NCI-H1048 (cell line): ENCODE measurements at places on chromosomes 1 and 21.

DNA sequence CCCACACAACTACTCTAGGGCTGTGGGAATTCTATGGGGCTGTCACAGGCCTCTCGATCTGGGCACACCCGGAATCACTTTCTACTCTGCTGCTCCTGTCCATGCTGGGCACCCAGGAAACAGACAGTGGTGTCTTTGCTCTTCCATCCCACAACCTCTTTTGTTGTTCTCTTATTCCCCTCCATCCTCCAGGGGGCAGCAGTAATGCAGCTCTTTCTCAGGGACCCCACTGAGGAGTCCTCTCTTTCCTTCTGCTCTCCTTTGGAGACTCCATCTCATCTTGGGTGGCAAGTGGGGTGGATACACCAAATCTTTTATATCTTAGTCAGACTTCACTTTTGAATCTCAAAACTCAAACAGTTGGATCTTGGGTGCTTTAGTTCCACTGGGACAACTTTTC lies 206.3 kb downstream of the HS2ST1 start:
- DNase-seq, result no peak

DNA sequence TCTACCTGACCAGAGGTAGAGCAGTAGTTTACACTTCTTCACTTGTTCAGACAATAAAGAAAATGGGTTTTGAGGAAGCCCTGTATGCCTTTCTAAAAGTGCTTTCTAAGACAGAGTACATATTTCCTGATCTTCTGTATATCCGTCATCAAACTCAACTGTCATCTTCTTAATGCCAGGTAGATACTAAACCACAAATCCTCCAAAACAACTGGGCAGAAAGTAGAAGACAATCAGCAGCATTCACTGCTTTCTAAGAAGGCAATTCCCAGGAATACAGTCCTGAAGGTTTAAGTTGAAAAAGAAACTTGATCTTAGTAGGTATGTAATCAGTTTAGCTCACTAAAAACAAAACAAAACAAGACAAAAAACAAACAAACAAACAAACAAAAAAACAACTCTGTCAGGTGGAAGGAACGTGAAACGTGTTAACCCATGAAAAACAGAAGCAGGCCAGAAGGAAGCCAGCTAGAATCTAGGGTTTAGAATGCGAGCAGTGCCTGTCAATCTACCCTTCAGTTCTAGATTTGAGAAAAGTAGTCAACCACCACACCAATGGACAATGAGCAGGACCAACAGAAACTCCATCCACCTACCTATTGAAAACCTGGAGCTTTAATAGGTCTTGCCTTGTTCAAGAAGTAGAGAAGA lies 59.2 kb downstream of the LEPR start:
- DNase-seq, result no peak

- DNase-seq, result no peak
Observed at GRCh38 chr1:227925582-227926198, 22.0 kb downstream of the WNT9A start.

DNA sequence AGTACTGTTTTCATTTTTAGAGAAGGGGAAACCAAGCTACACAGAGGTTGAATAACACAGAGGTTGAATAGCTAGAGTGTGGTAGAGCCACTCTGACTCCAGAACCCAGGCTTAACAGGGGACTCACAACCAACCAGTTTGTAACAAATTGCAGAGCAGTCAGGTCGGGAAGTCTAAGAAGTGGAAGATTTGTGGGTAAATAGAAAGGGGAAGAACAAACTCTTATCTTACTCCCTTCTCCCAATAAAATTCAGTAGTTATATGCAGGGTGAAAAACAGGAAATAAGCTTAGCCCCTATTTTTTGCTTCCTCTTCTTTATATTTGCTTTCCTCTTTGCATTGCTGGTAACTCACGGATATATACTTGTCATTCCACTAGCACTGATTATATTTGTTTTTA lies 23.2 kb downstream of the CDC42 start:
- DNase-seq, result no peak

- no peak for DNase-seq
Observed at GRCh38 chr1:167627615-167627864, 2.5 kb upstream of the RCSD1 start.

DNA sequence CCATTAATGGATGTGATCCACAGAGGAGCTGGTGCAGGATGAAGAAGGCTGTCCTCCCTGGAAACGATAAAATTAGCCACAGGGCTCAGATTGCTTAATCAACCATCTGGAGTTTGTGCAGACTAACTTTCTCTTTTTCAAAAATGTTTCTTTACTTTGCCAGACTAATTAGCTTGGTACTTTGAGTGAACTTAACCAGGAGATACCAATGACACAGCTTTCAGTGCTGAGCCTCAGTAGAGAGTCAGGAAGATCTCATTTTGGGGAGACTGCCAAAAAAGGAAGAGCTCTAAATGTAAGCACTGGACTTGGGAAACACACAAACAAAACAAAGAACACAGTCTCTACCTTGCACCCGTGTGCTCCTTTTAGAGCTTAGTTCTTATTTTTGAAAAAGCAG lies 248.1 kb upstream of the DEPDC1 start:
- no peak for DNase-seq

- DNase-seq, result no peak
Observed at GRCh38 chr1:244383278-244383884, 68.3 kb downstream of the ADSS2 start.

GRCh38 chr21:43728154-43728466 lies 9.2 kb downstream of the PDXK start:
- DNase-seq, result no peak

DNA sequence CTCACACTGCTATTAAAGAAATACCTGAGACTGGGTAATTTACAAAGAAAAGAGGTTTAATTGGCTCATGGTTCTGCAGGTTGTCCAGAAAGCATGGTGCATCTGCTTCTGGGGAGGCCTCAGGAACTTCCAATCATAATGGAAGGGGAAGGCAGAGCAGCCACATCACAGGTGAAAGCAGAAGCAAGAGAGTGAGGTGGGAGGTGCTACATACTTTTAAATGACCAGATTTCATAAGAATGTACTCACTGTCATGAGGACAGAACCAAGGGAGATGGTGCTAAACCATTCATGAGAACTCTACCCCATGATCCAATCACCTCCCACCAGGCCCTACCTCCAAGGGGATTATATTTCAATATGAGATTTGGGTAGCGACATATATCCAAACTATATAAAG lies 55.7 kb downstream of the MRPL39 start:
- DNase-seq, result no peak

- no peak for DNase-seq
Observed at GRCh38 chr1:59124166-59124565, 172.7 kb upstream of the FGGY start.

DNA sequence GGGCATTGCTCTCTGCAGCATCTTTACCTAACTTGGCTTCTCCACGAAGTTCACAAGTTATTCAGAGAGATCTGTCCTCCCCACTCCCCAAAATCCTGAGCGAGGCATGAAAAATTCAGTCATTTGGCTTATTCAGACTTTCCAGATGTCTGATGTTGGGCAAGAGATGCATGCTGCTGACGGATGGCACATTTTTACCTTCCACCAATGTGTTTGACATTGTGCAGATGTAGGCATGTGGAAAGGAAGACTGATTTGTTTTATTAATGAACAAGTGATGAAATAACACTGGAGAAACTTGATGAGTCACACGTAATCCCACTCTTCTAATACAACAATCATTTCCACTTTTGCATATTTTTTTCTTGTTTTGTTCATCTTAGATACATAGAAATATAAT lies 86.7 kb downstream of the C1orf94 start:
- DNase-seq, result no peak

DNA sequence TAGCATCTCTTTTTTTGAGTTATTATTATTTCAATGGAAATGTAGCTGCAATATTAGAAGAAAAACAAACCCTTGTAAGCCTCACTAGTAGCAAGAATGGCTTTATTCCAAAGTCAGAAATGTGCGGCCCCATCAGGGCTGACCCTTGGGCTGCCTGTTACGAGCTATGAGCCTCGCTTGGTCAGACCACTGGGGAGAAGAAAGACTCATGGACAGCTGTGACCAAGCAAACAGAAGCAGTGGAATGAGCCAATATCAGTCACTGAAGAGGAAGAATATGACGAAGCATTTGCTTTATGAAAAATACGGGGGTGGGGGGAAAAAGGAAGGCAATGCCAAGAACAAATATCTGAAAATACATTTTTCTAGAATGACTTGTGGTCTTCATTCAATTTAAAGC lies 504.5 kb downstream of the LMO4 start:
- no peak for DNase-seq

DNA sequence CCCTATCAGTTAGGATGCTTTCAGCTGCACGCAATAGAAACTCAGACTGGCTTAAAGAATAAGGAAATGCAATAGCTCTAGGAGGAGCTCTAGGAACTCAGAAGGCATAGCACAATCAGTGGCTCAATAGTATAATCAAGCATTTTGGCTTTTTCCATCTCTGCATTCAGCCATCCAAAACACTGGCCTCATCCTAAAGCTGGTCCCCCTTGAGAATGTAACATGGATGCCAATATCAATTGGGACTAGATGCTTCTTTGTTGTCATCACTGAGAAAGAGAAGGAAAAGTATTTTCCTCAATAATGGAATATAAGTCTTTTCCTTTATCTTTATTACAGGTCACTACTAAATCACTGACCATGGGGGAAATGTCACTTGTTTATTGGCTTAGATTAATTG lies 509.5 kb downstream of the PLPP3 start:
- no peak for DNase-seq

DNA sequence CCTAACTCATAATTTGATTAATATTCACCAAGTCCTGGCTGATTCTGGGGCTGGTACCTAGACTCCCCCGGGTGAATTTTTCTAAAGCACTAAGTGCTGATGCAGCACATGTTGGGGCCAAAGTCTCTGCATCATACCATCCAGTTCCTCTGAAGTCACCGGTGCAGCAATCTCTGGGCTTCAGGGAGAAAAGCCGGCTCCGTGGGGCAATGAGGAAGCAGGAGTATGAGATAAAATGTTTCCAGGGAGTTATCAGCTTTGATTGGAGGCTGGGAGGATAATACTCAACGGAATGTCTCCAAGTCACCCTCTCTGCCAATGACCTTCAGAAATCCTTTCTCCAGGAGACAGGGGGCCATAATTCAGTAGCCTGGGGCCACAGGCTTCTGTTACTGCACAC lies 1.2 kb downstream of the FCAMR start:
- DNase-seq, result no peak

GRCh38 chr1:51761351-51761750 lies 117.2 kb downstream of the NRDC start:
- DNase-seq, result no peak

GRCh38 chr1:229757226-229757625 lies 131.2 kb downstream of the URB2 start:
- DNase-seq, result no peak

DNA sequence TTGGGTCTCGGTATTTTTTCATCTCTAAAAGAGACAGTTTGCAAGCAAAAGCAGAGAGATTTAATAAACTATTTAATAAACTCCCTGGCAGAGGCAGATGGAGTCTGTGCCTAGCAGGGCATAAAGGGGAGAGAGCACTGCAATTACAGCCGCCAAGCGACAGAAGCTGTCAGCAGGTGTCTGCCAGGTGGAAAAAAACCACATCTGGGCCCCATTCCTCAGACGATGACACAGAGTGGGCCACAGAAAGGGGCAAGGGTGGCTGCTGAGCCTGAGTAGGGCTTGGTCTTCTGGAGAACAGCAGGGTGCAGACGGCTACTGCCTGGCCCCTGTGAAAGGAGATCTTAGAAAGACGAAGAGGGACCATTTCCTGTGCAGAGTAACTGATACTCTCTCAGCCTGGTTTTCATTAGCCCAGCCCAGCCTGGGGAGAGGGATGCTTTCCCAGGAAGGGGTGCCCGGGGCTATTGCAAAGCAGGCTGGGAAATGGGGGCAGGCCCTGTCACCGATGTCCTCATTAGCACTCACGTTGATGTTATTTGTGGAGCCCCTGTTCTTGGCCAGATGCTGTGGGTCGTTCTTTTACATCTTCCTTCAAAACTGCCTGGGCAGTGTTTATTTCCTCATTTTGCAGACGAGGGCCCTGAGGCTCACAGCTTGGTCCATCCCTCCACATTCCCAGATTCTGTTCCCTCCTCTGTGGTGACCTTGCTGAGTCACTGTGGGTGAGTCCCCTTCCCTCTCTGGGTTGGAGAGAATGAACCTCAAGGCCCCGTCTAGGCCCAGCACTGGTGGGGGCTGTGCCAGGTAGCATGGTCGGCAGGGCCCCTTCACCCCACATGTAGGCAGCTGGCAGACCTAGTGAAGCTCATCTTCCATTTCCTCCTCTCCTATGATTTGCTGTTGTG lies 472.7 kb downstream of the PTPRU start:
- DNase-seq, result no peak

DNA sequence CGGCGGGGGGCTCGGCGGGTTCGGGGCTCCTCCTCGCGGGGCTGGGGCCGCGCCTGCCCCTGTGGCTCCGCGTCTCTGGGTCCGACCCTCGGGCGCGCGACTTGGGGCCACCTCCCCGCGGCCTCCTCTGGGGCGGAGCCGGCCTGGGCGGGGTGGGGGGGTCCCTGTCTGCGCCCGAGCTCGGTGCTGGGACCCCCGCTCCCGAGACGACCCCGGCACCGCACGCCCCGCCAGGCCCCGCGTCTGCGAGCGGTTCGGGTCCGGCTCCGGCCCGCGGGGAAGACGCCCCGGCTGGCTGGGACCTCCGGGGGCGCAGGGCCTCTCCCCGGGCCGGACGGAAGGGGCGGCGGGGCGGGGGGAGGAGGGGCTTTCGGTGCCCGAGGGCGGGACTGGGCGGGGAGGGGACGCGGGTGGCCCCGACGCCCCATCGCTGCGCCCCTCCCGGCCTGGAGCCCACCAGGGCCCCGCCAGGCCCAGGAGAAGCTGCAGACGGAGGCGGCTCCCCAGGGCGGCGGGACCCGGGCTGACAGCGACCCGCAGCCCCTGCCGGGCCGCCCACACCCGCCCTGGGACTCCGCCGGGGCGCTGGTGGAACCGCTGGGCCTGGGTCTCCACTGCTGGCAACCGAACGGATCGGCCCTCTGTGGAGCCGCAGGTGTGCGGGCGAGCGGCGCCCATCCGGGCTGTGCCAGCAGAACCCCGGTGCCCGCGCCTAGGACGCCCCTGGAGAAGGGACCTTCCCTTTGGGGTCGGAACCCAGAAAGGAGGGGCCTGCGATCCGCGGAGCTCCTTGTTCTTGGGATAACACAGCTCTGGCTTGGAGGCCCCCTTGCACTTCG lies 610 bp downstream of the COL6A2 start:
- DNase-seq, result no peak

- DNase-seq, result no peak
Observed at GRCh38 chr21:45581322-45581712, 39.1 kb upstream of the SLC19A1 start.

GRCh38 chr1:101532377-101532776 lies 295.6 kb downstream of the S1PR1 start:
- DNase-seq, result no peak

DNA sequence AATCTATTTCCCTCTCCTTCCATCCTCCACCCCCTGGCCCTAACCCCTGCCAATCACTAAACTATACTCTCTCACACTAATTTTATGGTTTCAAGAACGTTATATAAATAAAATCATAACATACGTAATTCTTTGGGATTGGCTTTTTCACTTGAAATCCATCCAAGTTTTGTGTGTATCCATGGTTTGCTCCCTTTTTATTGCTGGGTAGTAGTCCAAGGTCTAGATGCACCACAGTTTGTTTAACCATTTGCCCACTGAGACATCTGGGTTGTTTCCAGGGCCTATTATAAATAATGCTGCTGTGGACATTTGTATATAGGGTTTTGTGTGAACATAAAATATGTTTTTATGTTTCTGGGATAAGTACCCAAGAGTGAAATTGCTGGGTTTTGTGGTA lies 61.4 kb downstream of the TEX35 start:
- no peak for DNase-seq

- no peak for DNase-seq
Observed at GRCh38 chr1:192053531-192053971, 104.7 kb upstream of the RGS18 start.
